ENCODE measurements at places on chromosomes 7 and 10.
A peak's percentile ranks its signal among the peaks of the same experiment; 100 is the strongest.

DNA sequence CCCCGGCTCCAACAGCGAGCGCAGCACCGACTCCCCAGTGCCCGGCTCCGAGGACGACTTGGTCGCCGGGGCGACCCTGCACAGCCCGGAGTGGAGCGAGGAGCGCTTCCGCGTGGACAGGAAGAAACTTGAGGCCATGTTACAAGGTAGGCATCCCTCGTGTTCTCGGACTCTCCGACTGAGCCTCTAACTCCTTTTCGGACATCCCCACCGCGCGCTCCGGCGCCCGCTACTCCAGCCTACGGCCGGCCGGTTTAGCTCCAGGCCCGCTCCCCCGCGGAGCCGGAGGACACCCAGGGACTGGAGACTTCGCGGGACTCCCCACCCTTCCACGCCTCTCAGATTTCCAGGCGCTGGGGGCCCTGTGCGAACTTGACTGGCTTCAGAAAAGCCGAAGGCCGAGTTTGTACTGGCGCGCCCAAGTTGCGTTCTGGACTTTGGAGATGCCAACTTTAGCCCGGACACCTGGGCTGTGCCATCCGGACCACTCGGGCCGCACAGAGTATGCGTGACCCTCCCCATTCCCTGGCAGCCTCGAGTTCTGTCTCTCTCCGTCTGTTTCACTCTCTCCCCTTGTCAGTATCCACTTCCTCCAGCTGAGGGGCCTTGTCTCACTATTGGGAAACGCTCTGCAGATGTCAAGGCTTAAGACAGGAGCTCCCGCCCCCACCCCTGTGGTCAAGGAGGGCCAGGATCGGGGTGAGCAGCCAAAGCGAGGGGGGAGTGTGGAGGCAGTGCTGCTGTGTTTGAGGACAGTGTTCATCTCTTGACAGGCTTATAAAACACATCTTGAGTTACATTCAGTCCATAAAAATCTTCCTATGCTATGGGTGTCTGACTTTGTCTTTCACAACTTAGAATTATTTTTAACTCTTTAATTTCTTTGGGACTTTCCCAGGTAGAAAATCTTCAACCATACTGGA is 777 bp downstream of the BICC1 start:
- no peak for DNase-seq

GRCh38 chr7:28862595-28863272 is 95.4 kb downstream of the TRIL start:
- no peak for DNase-seq

DNA sequence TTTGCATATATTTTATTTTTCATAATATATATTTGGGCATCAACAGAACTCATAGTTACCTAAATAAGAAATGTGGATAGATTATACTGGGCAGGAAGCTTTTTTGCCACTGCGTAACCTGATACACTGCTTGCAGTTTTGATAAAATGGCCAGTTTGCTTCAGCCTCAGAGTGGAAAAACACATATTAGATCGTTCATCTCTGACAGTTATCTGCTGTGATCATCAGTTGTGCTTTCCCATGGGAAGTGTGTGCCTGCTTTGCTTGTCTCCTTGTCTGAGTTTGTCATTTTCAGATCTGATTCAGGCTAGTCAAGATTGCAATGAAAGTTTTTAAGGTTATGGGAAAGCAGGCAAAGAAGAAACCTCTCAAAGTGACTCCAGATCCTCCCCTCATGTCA is 54.0 kb downstream of the ADAM12 start:
- DNase-seq: no peak

- DNase-seq: no peak
These were observed 2.6 kb downstream of the AUTS2 start for GRCh38 chr7:69600710-69601519.

GRCh38 chr10:6062101-6062771 is at the start of gene IL2RA:
Gene IL2RA (minus strand): TSS chr10:6062367. CDS start chr10:6062151, 216 bp downstream.
- DNase-seq: peak; percentile 38

DNA sequence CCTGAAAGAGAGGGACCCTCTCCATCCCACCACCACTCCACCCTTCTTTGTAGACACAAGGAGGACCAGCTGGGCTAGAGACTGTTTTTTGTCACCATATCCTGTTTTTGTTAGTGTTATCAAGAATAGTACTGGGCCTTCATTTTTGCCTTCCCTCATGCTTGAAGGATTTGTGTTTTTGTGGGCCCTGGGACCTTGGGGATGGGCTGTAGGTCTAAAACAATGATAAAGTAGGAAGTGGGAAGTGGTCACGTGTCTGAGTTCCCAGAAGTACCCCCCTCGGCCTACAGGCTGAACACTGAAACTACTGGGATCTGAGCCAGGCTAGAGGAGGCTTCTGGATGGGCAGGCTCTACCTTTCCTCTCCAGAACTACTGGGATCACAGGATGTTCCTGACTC is 8.9 kb downstream of the AGFG2 start:
- DNase-seq: no peak

DNA sequence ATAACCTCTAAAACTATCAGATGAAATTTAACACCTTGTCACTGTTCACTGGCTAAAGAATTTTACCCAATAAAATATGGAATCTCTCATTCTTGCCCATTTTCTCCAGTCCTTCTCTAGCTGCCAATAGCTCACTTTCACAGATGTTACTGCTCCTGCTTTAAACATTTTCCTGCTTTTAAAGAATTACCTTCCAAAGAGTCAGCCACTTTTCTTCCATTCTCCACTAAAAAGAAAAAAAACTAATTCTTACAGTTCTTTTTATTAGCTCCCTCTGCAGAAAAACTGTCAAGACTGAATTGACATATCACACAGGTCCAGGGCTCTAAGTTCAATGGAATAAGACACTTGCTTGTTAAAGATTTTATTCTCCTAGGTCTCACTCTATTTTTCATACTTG is 114.8 kb downstream of the SFMBT2 start:
- DNase-seq: no peak

- DNase-seq: no peak
These were observed 159.9 kb upstream of the CDCA7L start for GRCh38 chr7:22105550-22105949.

- DNase-seq: peak; percentile 30
These were observed 14.8 kb downstream of the ACBD5 start for GRCh38 chr10:27225642-27226257.

DNA sequence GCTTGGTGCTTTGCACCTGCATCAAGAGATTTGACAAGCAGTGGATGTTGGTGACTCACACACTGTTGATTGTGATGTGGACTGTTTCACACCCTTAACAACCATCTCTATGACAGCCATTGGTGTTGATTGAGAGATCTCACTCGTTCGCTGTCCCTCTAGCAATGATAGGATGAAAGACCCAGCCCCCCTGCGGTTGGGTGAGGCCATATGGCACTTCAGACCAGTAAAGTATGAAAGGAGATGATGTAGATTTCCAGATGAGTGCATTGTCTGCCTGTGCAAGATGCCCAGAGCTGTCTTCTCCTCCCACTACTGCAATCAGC is 138.7 kb upstream of the PRR15 start:
- no peak for DNase-seq

GRCh38 chr10:79049931-79050895 is 18.6 kb upstream of the ZMIZ1 start:
- DNase-seq: no peak

DNA sequence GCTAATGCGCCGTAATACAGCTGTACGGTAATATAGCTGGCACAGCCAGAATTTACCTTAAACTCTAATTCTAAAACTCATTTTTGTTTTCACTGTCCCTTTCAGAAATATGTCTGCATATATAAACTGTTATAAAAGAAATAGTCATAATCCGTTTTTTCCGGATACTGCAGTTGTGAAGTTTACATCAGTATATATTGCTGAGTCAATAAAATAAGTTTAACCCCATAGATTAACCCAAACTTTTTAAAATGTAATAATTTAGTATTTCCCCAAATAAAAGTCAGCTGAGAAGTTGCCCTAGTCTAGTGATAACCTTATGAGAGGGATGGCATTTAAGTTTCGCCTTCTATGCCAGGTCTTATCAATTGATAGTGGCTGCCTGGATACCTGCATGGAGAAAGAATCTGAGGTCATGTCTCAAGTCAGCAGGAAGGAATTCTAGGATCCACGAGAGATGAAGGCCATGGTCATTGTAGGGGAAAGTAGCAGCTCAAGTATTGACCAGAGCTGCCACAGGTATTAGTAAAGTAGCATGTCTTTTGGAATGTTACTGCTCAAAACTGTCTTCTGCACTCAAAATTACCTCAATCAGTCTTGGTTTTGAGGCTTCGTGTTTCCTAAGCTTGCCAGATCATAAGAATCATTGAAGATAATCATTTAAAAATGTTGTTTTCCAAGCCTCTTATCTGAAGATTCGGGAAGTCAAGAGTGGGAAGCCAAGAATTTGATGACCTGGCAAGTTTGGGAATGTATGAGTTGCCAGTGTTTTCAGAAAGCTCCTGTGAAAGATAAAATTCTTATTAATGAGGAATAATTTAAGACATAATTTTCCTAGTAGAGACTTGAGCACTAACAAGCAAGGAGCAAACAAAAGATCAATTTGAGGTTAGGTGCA is 10.8 kb downstream of the PRPS1L1 start:
- DNase-seq: no peak

GRCh38 chr10:102542800-102543418 is 39.1 kb downstream of the SUFU start:
- no peak for DNase-seq

DNA sequence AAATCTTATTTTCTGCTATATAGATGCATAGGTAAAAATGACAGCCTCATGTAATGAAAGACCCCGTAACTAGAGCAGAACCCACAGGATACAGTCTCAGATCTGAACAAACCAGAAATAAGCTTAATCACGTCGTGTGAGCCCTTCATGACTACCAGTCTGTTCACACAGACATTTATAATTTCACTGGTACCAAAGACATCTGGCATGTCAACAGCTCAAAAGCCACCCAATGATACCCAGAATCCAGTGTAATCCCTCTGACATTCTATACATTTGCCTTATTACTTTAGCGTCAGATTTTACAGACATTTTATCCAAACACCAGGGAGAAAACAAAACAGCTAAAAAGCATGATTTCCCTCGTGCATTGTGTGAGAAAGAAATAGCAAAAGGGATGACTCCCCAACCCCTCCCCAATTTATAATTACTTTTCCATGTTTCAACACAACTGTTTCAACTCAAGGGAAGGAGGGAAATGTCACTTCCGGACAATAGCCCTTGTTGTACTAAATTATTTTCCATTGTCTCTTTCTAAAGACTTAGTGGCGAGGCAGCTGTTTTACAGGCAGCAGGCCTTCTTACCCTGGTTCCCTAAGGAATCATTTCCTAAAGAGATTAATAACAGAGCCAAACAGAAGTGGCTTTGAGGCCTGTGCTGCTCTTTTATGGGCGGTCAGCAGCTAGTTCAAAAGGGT is 33.2 kb downstream of the DOCK4 start:
- DNase-seq: no peak

- no peak for DNase-seq
These were observed 71.7 kb downstream of the KIF20B start for GRCh38 chr10:89773081-89773480.

DNA sequence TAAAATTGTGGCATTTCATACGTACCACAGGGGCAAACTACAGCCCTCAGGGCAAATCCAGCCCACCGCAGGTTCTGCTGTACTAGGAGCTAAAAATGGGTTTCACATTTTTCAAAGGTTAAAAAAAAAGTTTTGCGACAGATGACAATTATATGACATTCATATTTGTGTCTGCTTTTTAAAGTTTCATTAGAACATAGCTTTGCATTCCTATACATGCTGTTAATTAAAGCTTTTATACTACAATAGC is 758 bp upstream of the PNPLA8 start:
- DNase-seq: no peak

DNA sequence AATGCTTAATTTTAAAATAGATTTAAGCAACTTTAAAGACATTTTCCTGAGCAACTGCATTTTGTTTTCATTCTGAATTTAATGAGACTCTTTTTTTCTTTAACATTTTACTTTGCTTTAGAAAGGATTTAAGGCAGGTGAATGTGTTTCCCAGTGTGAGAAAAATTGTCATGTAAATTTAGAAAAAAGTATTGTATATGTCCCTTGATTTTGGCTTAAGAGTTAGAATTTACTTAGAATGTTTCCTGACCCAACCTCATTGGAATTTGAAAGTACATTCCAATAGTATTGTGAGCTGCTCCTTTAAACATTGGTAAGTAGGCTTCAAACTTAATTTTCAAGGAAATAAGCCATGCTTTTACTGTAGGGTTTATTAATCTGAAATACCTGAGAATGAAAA is 110.2 kb downstream of the PTEN start:
- no peak for DNase-seq

DNA sequence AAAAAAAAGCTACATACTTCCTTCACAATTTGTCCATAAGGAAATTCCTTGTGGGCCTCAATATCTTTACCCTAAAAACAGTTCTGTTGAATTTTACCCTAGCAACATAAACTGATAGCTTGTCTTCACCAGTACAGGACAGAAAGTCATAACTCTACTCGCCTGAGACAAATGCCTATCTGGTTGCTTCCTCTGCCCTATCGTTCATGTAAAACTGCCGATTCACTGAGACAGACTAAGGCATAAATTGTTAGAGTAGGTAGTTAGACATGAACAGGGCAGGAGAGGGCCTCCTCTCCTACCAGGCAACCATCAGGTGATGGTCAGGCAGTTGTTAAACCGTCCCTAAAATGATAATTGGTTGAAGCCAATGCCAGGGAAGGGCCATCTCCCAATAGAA is 25.0 kb downstream of the IFIT3 start:
- DNase-seq: no peak

GRCh38 chr7:121530227-121531174 is 134.4 kb upstream of the FAM3C start:
- peak; percentile 48 for DNase-seq

- DNase-seq: no peak
These were observed 701 bp downstream of the MTPAP start for GRCh38 chr10:30348378-30348776.

DNA sequence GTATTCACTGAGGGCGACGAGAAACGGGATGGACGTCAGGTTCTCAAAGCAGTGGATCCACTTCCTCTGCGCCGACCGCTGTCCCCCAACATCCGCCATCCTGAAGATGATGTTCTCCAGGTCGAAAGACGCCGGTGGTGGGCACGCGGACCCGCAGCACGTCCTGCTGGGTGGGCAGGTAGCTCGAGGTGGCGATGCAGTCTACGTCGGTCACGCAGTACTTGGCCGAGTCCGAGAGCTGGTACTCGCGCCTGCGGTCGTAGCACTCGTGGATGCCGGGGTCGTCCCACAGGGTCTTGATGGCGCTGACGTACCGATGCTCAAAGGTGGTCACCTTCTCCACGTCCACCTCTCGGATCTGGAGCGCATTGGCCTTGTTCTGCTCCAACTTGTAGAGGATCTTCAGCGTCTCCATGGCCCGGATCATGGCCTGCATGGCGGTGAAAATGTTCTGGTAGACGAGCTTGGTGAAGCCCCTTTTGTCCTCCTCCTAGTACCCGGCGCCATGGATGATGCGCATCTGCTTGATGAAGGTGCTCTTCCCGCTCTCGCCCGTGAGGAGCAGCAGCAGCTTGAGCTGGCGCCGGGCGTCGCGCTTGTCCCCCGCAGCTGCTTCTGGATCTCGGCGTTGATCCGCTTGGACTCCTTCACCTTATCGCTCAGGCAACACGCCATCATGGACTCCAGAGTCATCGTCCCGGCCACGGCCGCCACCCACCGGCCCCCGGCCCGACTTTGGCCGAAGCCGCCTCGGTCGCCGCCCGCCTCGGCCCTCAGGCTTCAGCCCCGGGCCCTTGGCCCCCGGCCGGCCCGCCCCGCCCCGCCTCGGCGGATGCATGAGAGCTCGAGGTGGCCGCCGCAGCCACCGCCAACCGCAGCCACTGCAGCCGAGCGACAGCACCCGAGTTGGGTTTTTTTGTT is 122.9 kb upstream of the KCTD7 start:
- DNase-seq: peak; percentile 47

- DNase-seq: no peak
These were observed 40.8 kb upstream of the CTBP2 start for GRCh38 chr10:125201108-125201524.

GRCh38 chr7:50298811-50299562 is 5.5 kb upstream of the IKZF1 start:
- no peak for DNase-seq

GRCh38 chr10:100364735-100365391 is 17.8 kb downstream of the SCD start:
- no peak for DNase-seq

Measured in effector memory CD8-positive, alpha-beta T cell (primary cell).